NCI-H1930 (cell line): ENCODE measurements at places on chromosomes 3 and 15.

DNA sequence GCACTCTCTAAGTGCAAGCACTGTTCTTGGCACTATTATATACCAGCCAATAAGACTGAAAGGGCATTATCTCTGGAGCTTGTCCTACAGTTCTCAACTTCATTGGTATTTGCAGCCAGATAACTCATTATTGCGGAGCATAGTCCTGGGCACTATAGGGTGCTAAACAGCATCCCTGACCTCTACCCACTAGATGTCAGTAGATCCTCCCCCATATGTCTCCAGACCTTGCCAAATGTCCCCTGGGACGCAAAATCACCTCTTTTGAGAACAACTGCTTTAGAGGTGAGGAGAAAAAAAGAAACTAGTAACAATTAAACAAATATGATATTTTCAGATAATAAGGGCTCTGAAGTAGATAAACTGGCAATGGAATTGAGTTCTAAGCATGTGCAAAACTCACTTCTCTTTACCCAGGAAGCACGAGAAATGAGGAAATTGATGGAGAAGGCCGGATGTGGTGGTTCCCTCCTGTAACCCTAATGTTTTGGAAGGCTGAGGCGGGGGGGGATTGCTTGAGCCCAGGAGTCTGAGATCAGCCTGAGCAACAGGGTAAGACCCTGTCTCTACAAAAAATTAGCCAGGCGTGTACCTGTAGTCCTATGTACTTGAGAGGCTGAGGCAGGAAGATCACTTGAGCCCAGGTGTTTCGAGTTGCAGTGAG, 61.4 kb downstream of the FRMD4B start:
- DNase-seq = no peak

DNA sequence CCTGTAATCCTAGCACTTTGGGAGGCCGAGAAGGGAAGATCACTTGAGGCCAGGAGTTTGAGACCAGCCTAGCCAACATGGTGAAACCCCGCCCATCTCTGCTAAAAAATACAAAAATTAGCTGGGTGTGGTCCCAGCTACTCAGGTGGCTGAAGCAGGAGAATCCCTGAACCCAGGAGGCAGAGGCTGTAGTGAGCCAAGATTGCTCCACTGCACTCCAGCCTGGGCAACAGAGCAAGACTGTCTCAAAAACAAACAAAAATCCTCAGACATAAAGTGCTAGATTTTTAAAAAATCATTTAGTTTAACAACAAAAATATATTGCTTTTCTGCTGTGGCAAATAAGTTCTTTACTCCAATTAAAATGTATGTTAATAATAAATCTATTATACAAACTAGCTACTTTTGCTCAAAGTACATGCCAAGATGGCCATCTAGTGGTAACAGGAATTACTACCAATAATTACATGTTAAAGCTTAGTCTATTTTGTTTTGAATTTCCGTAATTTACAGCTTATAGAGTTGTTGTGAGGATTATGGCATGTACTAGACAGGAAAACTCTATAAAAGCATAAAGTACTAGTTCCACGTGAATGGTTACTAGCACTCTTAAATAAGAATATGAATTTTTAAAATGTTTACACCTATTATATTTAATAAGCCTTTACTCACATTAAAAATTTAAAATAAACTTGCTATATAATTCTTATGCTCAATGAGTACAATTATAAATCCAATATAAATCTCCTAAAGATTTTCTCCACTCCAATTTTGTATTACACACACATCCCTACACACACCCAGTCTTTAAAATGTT, 39.0 kb downstream of the GABPB1 start:
- DNase-seq = no peak

DNA sequence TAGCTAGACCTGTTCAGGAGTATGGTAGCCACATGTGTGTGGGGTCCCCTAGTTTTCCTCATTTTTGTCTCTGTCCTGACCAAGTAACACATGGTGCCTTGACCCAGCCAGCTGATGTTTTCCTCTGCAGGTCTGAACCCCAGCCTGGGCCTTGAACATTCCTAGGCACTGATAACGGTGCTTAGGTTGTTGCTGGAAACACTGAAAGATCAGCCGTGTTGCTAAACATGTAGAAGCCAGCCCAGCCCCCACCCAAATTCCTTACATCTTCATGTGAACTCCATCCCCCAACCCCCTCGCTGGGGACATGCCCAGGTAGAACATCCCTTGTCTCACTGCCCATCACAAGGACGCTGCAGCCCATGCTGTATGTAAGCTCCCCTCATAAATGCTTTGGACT, 18.7 kb downstream of the RTP3 start:
- no peak for DNase-seq

GRCh38 chr3:16801223-16801622, 83.5 kb upstream of the PLCL2 start:
- DNase-seq = no peak

DNA sequence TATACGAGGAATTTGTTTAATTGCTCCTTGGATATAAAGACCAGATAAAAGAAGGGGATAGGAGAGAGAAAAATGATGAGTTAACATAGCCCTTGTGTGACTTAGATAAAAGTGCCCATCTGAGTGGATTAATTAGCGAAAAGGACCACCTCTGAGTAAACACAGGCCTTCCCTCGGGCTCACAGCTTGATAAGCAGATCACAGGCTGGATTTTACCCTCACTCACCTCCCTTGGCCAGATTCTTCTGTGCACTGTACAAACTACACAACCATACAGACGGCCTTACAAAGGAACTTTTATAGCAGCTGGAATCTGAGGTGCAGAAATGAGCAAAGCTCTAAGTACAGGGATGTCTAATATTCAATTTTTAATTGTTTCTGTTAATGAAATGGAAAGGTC, 112.4 kb upstream of the STT3B start:
- no peak for DNase-seq

GRCh38 chr3:133734305-133734704, 11.9 kb upstream of the TF start:
- DNase-seq = no peak

DNA sequence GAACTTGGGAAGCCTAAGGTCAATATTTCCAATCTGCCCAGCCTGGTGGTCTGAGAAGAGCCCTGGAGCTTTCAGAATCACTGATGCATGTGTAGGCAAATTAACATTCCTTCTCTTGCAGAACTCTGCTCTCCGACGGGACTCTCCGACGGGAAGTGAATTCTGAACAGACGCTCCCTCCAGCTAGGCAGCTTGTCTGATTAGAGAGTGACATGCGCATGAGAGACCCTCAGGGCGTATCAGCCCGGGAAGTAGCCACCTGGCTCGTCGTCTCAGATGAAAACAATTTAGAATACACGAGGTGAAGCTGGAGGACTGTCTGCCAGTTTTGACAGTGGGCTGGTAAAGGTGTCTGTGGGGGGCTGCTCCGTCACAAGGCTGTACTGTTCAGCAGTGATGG, 103.1 kb downstream of the DGKG start:
- no peak for DNase-seq

DNA sequence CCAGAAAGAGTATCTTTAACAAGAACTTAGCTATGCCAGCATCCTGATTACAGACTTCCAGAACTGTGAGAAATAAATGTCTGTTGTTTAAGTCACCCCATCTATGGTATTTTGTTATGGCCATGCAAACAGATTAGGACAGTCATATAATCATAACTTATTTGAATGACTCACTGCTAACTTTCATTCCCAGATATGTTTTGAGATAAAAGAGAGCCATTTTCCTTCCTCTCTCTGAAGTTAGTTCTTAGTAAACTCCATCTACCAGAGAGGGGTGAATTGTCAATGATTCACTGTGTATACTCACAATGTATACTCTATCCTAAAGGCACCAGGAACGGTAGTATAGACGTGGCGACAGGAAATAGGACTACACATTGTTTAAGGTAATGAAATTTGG, 179.4 kb upstream of the DPH6 start:
- DNase-seq = no peak

DNA sequence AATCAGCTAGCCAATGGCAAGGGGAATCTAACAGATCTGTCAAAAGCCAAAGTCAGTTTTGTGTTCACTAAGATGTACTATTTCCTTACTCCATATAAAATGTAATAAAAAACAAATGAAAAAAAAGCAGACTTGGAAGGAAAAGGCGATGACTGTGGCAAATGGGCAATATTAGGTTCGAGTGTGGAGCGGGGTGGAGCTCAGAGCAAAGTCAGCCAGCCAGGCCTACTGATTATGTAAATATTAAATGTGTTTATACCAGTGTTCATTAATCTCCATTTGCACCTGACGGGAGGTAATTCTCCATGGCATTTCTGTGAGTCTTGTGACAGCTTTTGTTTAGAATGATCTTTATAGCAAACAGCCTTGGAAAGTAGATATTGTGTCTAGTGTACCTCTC, 96.2 kb upstream of the KCNMB2 start:
- DNase-seq = no peak

DNA sequence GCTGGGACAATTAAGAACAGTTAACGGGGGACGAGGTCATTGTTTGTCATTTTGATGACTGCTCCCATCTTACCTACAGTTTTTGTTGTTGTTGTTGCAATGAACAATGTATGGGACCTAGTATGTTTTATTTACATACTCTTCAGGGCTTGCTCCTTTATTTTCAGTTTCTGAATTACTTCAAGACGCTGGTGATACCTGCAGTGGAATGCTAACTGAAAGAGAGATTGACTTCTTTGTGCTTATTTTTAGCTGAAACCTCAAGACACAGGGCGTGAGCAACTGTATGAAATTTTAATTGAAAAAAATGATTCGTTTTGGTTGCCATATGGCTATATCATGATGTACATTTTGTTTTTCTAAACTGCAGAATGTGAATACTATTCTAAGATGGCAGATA, 297.9 kb downstream of the EDEM1 start:
- DNase-seq = no peak
